ENCODE measurements at places on chromosomes 6 and 20.

DNA sequence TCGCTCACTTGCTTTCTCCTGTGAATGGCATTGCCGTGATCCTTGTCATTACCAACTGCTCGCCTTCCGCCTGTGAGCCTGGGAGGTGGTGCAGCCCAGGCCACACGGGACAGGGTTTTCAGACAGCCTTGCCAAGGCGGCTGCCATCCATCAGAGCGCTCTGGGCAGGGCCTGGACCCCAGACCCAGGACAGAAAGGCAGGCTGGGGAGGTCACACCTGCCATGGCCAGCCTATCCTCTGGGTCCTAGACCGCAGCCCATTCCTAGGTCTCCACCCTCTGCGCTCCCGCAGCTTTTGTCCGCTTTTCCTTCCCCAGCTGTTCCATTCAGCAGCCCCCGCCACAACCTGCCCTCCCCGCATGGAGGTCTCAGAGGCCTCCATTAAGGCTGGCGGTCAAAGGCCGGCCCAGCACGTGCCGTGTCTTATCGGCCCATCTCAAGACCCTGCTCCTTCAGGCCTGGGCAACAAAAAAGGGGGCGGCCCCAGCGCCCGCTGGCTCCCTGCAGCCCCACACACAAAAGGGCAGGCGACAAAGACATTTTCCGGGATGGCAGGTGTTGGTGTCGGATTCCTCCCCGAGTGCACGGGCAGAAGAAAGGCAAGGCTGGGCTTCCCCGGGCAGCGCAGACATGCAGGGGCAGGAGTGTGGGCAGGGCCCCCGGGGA is 28.1 kb downstream of the INSM1 start:
- no peak for DNase-seq

GRCh38 chr20:29878281-29878741 is 1379.2 kb upstream of the DEFB115 start:
- no peak for DNase-seq

GRCh38 chr6:105664931-105665330 is 262.0 kb upstream of the PREP start:
- DNase-seq, result no peak

GRCh38 chr6:18447552-18447951 is 60.4 kb downstream of the RNF144B start:
- no peak for DNase-seq

DNA sequence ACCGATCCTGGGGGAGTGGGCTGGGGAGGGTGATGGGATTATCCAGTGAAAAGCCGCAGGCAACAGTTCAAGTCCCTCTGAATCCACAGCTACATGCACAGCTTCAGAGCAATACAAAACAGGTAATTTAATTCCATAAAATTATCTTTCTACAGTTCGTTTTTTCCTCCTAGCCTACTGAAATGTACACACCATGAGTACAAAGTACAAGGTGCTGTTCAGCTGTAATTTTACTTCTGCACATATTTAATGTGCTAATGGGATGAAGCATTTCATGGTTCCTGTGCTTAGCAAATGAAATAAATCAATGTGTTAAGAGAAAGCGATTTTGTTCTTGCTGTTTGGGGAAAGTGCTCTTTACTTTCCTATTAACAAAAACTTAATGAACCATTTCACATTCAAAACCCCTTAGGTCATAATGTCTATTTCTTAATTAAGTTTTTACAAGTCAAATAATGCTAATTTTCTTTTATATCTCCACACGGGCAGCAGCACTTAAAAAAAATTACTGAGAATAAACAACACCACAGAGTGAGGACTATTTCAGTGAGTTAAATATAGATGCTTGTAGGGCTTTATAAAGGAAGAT is 71.8 kb downstream of the INSM1 start:
- no peak for DNase-seq

- no peak for DNase-seq
These were observed 26.5 kb downstream of the SRC start for GRCh38 chr20:37372441-37372840.

DNA sequence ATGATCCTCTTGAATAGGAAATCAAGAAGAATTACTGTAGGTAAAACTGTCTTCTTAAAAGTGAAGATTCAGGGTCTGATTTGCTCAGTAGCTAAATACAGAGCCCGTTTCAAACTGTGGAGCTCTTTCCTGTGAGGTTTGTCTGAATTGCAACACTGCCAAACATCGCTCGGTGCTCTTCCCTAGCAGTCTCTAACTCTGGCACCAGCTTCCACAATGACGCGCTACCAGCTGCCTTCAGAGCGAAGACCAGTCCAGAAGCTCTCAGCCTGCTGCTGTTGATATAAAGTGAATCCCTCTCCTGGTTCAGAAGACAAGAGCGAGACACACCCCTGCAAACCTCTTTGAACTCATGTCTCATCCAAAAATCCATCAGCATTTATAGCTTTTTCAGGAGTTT is 447.0 kb downstream of the LMBRD1 start:
- DNase-seq, result peak; percentile 82

DNA sequence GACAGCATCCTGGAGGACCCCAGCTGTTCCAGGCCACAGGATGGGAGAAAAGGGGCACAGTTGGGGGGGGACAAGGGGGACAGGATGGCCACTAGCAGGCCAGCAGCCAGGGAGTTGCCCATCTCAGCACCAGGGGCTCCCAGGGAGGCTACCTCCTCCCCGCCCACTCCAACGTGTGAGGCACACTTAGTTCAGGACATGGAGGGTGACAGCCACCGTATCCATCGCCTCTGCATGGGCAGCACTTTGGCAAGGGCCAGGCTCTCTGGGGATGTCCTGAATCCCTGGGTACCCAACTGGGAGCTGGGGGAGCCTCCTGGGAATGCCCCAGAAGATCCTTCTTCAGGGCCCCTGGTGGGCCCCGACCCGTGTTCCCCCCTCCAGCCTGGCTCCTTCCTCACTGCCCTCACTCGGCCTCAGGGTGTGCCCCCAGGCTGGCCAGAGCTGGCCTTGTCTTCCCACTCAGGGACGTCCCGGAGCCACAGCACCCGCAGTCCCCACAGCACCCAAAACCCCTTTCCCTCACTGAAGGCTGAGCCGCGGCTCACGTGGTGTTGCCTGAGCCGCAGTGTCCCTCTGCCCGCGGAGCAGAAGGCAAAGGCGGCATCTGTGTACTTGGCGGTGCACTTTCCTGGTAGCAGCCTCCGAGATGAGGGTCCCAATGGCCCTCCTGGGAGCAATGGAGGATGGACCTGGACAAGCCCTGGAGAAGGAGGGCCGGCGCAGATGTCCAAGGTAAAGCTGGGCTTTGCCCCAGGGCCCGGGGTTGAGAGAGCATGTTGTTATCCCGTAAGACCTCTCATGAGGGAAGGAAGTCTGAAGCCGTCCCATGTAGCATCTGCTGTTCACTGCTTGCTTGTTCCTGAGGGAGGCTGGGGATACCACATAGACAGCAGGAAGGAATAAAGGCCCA is 30.7 kb downstream of the ZNF831 start:
- DNase-seq, result no peak

DNA sequence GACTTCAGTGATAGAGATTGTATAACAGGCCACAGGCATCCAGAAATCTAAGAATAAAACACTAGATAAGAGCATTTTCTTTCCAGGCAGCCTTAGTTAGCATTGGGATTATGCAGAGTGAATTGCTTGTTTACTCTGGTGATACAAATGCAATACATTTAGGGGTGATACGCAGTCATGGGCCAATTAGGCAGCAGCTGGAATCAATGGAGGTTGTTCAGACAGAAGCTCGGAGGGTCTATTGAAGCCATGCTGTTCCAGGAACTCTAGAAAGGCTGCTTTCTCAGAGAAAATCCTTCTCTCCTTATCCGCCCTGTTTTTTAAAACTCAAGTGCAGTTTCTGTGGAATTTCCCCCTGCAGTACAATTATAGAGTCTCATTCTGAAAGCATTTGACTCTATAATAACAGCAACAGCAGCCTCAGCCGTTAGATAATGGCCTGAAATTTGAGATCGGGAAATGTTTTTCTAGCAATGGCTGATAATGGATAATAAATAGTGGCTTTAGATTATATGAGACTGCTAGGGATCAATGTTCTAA is 364.3 kb upstream of the HS3ST5 start:
- no peak for DNase-seq

- DNase-seq, result no peak
These were observed 86.6 kb upstream of the TOP1 start for GRCh38 chr20:40942006-40942405.

DNA sequence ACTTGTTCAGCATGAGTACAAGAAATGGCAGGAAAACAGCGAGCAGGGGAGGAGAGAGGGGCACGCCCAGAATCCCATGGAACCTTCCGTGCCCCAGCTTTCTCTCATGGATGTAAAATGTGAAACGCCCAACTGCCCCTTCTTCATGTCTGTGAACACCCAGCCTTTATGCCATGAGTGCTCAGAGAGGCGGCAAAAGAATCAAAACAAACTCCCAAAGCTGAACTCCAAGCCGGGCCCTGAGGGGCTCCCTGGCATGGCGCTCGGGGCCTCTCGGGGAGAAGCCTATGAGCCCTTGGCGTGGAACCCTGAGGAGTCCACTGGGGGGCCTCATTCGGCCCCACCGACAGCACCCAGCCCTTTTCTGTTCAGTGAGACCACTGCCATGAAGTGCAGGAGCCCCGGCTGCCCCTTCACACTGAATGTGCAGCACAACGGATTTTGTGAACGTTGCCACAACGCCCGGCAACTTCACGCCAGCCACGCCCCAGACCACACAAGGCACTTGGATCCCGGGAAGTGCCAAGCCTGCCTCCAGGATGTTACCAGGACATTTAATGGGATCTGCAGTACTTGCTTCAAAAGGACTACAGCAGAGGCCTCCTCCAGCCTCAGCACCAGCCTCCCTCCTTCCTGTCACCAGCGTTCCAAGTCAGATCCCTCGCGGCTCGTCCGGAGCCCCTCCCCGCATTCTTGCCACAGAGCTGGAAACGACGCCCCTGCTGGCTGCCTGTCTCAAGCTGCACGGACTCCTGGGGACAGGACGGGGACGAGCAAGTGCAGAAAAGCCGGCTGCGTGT is 11.6 kb downstream of the TNFAIP3 start:
- DNase-seq, result no peak

DNA sequence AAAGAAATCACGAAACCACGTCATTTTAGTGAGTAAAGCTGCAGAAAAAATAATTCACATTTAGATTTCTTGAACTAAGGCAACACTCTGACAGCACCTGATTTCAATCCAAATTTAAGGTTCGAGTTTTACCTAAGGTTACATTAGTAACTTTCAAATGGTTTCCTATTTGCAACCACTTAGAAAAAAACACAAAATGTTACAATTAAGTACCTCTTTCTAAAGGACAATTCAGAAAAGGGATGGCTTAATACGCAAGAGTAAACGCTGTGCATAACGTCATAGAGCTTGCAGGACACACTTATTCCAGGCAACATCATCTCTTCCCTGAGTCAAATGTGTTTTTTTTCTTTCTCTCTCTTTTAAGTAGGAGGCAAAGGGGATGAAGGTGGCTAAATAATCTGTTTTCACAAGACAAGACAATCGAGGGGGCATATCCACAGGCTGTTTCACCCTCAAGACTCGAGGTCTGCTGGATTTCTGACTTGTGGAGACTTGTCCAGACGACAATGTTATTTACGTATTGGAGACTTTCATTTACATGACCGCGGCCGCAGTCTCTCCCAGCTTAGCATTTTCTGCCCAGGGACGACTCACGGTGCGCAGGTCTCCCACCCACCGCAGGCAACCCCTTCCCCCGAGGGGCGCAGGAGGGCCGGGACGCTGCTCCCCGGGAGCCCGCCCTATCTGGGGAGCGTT is 86.0 kb downstream of the SESN1 start:
- DNase-seq, result no peak

Data from femur (tissue), 1 donor.